HepG2 (cell line): ENCODE measurements at places on chromosomes 5 and 9. TPM values are rescaled to one million over a fixed set of nuclear protein-coding genes. Genes with fewer than 3 reads are reported as not detected.

DNA sequence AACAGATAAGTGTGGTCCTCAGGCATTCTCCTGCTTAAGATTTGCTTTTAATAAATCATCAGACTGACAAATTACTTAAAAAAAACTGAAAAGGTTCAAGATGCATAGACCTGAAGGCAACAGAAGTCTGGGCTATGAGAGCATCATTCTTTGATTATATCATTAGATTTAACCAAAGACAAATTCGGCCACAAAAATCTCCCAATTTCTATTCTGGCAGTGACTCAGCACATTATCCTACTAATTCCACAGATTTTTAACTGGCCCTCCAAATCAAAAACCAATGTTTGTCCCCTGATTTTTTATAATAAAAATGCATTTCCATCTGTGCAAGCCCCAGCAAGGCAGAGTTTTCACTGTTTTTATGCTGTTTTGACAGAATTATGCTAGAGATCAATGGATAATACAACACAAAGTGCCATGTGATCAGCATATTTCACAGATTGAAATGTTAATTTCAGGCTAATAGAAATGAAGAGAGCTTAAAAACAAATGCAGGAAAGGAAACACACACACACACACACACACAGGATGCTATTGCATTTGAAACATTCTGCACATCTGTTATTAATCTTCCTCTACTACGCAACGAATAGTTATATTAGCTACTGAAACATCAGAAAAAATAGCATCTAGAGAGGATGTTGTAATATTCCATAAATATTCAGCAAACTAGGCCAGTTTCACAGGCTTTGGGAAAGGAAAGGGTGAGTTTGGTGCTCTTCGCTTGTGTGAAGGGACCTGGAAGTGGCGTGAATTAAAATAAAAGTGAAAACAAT lies 177.6 kb upstream of the ST8SIA4 start:
- no peak for DNase-seq

GRCh38 chr5:93716453-93716852 lies 24.9 kb downstream of the POU5F2 start:
- no peak for DNase-seq

- peak; percentile 76 for DNase-seq
These were observed at the start of gene UBLCP1 for GRCh38 chr5:159262859-159263568. Gene UBLCP1 (plus strand): TSS chr5:159263290. CDS start chr5:159268916, 5,626 bp downstream.

GRCh38 chr5:140153255-140153654 lies 21.7 kb upstream of the CYSTM1 start:
- DNase-seq, result no peak

DNA sequence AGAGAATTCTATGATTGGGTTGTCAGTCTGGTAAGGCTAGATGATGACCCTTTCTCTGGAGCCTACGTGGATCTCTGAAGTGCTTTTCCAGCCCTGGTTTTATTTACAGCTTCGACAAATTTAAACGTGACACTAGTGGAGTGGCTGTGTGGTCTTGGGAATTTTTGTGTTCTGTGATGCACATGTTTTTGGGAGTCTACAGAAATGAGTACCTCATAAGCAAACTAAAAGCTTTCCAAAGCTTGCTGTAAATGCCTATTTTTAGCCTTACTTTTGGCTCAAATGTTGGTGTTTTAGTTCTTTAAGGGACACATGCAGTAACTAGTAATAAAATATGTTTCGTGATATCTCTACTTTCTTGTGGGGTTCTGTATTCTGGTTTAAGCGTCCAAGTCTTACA lies 3.3 kb downstream of the LARP1 start:
- no peak for DNase-seq

DNA sequence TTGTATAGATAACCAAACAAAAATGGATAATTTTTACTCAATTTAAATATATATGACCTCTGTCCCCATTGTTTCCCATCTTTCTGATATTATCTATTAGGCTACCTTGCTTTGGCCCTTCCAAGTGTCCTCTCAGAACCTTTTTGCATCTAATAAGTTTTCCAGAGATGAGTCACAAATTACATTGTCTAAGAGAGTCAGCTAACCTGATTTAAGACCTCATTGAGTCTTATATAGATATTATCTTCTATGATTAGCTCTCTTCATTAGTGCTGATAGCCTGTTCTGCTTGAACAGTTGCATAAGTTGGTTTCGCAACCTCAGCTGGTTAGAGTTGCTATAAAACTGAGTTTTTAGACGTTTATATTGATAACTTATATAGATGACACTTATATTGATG lies 623.1 kb downstream of the LRRC70 start:
- DNase-seq, result no peak

DNA sequence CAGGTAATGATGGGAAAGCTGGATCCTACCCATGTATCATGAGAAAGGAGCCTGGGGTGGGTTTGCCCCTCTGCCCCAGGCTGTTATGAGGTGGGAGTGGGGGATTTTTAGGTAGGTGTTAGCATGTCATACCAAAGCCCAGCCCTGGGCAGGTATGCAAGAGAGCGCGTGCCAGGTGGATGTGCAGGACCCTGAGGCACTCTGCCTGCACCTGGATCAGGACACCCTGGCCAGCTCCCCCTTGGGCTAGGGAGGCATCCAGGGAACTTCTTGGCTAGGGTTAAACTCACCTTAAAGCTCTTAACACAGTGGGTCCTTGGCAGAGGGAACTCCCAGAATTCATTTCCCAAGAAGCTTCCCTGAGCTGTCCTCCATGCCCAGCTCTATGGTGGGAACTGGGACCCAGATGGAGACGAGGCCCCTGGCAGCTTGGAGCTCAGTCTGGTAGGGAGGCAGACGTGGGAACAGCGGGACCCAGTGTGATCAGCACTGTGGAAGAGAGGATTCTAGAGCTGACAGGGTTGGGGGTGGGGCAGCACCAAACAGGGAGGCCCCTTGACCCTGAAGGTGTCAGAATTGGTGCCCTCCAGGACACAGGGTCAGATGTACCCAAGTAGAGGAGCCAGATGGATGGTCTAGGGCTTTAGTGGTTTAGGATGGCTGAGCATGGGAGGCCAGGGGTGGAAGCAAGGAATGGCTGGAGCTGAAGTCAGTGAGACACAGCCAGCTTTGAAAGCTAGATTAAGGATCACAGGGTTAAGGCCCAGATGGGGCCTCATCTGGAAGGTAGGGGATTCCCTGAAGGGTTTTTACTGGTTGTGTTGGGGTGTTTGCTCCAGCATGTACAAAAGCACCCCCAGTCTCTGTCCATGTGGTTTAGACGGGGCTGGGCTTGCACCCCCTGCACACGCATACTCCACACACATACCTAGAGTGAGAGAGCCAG lies 2.2 kb upstream of the PRR7 start:
- DNase-seq, result no peak

- no peak for DNase-seq
These were observed 13.8 kb downstream of the BARHL1 start for GRCh38 chr9:132596200-132596599.

- no peak for DNase-seq
These were observed 11.7 kb upstream of the TENT4A start for GRCh38 chr5:6701491-6701890.

DNA sequence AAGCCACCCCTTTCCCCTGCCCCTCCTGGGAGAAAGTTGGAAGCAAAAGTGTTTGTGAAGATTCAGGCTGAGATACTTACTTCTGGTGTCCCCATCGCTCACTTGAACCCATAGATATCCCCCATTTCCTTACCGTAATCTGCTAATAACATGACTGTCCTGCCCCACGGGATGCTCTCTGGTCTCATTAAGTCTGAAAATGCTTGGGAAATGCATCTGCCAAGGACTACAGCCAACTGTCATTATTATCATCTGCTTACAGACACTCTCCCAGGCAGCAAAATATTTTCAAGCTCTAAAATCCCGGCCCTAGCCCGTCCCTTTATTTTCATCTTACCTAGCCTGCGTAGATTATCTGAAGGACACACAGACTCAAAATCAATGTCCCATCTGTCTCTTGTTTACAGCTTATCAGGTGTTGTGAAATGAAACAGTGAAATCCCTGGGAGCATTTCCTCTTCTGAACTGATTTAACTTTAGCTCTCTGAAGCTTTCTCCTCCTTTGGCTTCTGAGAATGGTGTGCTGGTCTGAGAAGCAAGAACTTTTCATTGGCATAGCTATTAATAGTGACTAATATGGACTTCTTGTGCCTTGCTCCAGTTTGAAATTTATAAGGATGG lies 126.9 kb upstream of the OSMR start:
- DNase-seq, result no peak

GRCh38 chr9:32490601-32491000 lies 35.4 kb downstream of the RIGI start:
- no peak for DNase-seq

DNA sequence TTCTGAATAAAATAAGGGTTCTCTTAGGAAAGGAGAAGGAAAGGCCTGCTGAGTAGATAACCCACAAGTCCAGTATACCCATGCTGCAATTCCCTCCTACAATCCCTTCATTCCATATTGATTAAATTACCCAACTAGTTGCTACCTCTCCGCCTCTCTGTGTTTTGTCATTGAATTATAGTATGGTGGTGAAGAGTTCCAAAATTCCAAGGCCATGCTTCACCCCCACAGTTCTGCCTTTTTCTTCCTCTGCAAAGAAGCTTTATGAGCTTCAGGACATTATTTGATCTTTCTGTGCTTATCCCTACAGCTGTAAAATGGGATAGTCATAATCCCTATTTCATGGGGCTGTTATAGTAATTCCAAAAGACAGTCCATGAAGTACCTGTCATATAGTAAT lies 215.6 kb downstream of the ACTL7B start:
- no peak for DNase-seq

GRCh38 chr5:225334-225733 lies 7.2 kb downstream of the SDHA start:
- DNase-seq, result no peak

DNA sequence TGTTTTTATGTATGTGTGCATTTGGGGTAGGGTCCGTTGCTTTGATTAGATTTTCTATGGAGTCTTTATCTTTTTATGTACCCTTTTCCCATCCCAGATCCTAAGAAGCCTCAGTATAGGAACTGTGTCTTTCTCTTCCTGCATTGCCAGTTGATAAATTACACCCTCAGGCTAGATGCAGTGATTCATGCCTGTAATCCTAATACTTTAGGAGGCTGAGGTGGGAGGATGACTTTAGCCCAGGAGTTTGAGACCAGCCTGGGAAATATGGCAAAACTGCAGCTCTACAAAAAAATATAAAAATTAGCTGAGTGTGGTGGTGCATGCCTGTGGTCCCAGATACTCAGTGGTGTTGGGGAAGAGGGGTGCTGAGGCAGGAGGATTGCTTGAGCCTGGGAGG lies 40.2 kb downstream of the NLN start:
- no peak for DNase-seq

DNA sequence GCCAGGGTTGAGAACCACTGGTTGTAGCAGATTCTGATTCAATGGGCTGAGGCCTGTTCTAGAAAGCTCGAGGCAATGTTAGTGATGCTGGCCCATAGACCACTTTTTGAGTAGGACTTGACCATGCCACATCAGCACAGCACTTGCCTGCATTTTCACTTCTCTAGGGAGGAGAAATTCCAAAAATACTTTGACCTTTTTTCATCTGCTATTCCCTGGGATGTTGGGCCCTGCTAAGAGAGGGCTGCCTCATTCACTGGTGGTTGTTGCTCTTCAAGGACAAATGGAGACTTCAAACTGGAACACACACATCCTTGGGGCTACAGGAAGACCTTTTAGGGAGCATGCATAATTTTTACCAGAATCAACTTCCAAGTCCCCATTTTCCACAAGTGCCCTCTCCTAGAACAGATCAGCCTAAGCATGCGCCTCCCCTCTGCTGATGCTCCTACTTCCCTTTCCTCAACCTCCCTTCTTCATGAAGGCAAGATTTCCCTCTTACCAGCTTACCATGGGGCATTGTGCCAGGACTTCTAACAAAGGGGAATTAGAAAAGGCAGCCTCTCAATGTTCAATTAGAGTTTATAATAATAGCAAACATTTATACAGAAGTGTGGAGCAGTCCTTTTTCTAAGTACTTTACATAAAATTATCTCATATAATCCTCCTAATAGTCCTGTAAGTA lies 12.7 kb upstream of the TGFBI start:
- DNase-seq, result no peak

DNA sequence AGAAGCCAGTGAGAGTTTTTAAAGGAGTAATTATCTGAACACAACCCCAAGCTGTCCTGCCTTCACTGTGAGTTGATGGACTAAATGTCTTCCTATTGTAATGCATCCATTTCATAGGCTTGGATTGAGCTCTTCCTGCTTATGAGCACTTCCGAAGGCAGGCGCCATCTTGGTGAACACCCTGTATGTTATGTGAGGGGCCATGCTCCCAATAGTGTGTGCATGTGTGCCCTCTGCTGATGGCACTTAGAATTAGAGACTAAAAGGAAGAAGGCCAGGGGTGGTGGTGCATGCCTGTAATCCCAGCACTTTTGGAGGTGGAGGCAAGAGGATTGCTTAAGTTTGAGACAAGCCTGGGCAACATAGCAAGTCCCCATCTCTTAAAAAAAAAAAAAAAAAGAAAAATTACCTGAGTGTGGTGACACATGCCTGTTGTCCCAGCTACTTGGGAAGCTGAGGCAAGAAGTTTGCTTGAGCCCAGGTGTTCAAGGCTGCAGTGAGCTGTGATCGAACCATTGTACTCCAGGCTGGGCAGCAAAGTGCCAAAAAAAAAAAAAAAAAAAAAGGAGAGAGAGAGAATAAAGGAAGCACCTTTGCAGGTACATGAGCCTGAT lies 65.0 kb downstream of the C9orf152 start:
- DNase-seq, result no peak

- no peak for DNase-seq
These were observed 260.4 kb downstream of the IRX1 start for GRCh38 chr5:3856036-3856435.

DNA sequence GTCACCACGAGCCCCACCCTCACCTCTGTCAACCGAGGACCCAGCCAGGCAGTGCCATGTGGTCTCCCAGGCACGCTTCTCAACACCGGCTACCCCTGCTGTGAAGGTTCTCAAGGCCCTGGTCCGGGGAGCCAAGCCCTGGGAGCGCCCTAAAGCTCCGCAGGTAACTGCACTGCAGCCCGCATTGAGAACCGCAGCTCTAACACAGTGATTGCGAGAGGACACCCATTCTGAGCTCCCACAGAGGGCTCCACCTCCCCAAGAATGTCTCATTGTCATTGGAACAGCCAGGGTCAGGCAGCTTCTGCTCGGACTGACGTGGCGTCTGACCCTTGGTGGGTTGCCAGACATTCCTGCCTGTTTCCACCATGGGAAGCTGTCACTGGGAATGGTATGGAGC lies 88.3 kb downstream of the ANKRD33B start:
- peak; percentile 12 for DNase-seq

- DNase-seq, result no peak
These were observed 3.7 kb upstream of the PAPPA start for GRCh38 chr9:116149844-116150243.

GRCh38 chr5:157219491-157220271 lies 39.0 kb downstream of the ITK start:
- DNase-seq, result no peak

The MAMDC2 gene
- not detected in 2 replicates for total RNA-seq

The PCDHA1 gene
- total RNA-seq, result not detected in 2 replicates

The SEMA6A gene
- total RNA-seq, result 2.9 and 5.1 TPM in 2 replicates

The POU4F3 gene
- 0.08 TPM in 1 of 2 replicates, not detected in the other for total RNA-seq

The GLE1 gene
- 28.8 and 41.1 TPM in 2 replicates for total RNA-seq
